Left renal cortex interstitium (tissue), 4 donors: ENCODE measurements at places on chromosomes 5 and 9. TPM values are rescaled to one million over a fixed set of nuclear protein-coding genes. Genes with fewer than 3 reads are reported as not detected.

GLRA1 gene
- polyA plus RNA-seq = not detected

ADAMTS12 gene
- polyA plus RNA-seq = 16.6 TPM

DIRAS2 gene
- 6.2 TPM for polyA plus RNA-seq

CCL27 gene
- polyA plus RNA-seq = 0.23 TPM

RMRP gene
- polyA plus RNA-seq = not detected

HEXB gene
- polyA plus RNA-seq = 142 TPM

SEC16A gene
- polyA plus RNA-seq = 51.9 TPM

MEIKIN gene
- not detected for polyA plus RNA-seq

ADCY2 gene
- polyA plus RNA-seq = 5.2 TPM

FBP2 gene
- polyA plus RNA-seq = not detected

MLANA gene
- 1.8 TPM for polyA plus RNA-seq

PLAC8L1 gene
- polyA plus RNA-seq = 0.38 TPM

S100Z gene
- polyA plus RNA-seq = 0.14 TPM
